ENCODE measurements at places on chromosomes 13 and 19.

DNA sequence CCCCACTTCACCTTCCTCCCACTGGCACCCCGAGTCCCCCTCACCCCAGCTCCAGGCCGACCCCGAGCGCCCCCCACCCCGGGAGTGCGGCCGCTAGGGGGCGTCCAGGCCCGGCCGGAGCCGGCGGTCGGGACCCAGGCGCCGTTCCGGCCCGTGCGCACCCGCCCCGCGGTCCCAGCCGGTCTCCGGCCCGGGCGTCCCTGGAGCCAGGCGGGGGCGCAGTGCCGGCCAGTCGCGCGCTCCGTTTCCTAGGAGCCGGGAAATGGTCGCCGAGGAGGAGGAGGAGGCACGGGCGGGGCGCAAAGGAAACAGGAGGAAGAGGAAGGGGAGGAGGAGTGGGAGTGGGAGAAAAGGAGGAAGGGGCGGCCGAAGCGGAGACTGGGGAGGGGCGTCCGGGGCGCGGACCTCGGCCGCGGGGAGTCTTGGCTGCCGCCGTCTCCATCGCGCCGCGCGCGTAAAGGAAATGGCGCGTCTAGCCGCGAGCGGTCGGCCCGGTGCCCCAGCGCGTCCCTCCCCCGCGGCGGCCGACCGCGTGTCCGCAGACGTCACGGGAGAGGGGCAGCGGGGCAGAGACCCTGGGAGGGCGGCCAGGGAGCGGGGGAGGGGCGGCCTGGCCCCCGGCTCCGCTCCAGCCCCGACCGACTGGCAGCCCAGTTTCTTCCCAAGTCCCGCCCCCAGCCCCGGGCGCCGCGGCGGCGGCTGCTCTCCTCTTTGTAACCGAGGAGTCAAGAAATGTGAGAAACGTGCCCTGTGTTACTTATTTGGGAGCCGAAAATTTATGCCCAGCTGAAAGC, 1.1 kb upstream of the KCTD15 start:
- peak; percentile 55 for DNase-seq

GRCh38 chr13:77507931-77508776, 27.4 kb upstream of the SCEL start:
- DNase-seq = no peak

DNA sequence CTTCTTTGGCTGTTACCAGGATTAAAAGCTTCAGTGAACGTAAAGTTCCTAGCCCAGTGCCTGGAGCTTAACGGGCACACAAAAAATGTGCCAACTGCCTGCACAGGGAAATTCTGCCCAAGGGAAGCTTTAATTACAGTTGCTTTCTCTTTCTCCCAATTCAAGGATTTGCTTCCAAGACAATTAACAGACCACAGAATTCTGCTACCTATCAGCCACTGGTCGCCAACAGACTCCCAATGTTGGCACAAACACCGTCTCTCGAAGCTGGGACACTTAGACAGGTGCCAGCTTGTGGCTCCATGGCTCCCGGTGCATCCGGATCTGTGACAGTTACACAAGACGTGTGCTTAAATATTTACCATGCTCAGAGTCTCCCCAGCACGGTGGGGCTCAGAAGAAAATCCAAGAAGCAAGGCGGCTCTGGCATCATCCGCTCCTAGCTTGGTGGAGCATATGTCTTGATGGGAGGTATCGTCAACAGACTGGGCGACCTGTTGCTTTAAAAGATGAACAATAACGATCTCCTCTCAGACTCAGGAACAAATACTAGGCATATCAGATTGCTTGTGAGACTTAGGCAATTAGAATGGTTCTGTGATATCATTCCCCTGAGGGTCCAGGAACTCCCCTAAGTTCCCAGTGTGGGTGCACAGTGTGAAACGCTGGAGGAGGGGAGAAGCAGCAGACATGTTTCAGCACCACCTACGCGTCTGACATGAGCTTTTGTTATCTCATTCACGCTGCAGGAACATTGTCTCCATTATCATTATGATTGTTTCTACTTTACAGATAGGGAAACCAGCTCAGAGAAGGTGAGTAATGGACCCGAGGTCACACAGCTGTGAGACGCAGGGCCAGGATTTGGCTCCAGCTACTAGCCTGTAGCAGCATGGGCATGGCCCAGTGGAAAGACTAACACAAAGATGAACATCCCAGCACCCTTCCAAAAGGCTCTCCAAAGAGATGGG, 61.6 kb downstream of the ALOX5AP start:
- DNase-seq = peak; percentile 7

DNA sequence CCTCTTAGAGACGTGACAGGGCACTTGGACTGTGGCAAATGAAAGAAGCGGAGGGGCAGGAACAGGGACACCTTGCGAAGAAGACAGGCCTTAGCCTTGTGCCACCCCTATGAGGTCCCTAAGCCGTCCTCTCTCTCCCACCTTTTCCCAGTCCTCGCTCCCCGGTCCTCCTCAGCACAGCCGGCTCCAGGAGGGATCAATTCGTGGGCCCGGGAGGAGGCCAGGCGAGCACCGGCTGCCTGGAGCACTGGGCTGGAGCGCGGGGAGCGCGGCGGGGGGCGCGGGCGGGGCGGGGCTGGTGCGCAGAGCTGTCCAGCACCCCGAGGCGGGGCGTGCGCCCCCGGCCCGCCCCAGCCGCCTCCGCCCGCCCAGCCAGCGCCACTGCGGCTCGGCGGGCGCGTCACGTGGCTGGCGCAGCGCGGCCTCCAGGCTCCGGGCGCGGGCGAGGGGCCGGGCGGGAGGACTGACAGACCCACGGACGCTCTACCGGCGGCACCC, at the start of gene LRP3:
Gene LRP3, plus strand, starts transcription at position 466 of the 498 bp plus-strand sequence. CDS start 456 bp downstream, outside the sequence.
- DNase-seq = no peak

DNA sequence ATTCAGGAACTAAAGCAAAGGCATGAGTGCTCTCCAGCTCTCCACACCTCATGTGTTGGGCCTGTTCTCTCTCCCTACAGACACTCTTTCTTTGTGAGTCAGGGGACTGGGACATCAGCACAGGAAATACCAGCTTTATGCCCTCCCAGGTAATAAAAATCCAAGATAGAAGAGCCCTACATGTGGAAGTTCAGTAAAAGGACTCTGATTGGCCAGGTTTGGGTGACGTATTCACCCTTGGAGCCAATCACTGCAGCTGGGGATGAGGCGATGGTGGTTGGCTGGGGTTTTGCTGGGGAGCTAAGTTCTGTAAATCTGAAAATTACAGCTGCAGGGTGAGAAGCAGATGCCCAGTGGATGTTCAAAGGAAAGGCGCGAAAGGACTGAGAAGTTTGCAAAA, 32.5 kb downstream of the CCDC70 start:
- no peak for DNase-seq

DNA sequence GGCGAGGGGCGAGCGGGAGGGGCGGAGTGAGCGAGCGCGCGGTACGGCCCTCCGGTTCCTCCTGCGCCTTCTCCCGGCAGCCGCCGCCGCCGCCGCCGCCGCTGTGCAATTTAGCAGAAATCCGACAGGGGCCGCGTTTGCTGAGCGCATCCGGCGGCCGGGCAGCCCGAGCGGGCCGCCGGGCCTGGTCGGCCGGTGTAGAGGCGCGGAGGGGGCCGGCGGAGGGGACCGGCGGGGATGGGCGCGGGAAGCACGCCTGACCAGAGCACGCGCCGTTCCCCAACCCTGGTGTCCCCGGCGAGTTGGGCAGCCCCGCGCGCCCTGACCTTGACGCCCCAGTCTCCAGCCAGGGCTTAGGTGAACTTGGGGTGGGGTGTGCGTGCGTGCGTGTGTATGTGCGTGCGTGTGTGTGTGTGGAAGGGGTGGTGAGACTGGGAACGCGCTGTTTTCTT, 144.5 kb upstream of the ZNF536 start:
- peak; percentile 44 for DNase-seq

- no peak for DNase-seq
Measured at GRCh38 chr13:94711561-94712286, 621 bp downstream of the SOX21 start.

GRCh38 chr19:41705393-41706174, 2.8 kb upstream of the CEACAM5 start:
- peak; percentile 20 for DNase-seq

DNA sequence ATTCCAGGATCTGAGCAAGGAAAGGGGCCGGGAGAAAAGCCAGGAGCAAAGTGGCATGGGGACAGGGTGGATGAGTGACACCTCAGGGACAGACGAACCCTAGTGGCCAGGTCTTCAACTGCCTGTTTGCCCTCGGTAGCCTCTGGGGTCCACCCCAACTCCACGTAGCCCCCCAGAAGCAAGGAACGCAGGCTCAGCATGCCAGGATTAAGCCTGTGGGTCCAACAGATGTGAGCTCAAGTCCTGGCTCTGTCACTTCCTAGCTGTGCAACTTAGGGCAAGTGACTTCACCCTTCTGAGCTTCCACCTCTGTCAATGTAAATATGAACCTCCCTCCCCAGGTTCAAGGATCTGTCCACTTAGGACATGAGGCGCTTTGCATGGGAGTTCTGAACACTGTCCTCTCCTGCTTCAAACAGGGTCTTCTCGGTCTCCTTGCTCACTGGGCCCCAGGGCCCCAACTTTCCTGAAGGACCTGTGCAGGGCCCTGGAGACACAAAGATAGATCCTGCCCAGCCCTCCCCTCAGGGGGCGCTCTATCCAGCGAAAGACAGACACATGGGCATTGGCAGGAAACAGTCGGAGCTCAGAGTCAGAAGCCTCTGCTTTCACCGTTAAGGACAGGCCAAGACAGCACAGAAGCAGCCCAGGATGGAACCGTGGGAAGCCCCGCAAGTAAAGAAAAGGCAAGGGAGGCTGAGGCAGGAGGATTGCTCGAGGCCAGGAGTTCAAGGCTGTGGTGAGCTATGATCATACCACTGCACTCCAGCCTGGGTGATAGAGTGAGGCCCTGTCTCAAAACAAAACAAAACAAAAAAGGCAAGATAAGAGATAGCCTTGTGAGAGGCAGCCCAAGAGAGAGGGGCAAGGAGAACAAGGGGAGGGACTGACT, 13.2 kb downstream of the SYDE1 start:
- no peak for DNase-seq

GRCh38 chr19:42125536-42125935, 6.7 kb downstream of the POU2F2 start:
- DNase-seq = no peak
